ENCODE measurements at places on chromosomes 2 and 18.

- DNase-seq = no peak
Observed at GRCh38 chr2:165408186-165408585, 61.3 kb upstream of the CSRNP3 start.

GRCh38 chr2:223759569-223760430, 77.6 kb downstream of the AP1S3 start:
- DNase-seq = no peak

- DNase-seq = no peak
Observed at GRCh38 chr2:183267148-183267827, 143.0 kb downstream of the NUP35 start.

DNA sequence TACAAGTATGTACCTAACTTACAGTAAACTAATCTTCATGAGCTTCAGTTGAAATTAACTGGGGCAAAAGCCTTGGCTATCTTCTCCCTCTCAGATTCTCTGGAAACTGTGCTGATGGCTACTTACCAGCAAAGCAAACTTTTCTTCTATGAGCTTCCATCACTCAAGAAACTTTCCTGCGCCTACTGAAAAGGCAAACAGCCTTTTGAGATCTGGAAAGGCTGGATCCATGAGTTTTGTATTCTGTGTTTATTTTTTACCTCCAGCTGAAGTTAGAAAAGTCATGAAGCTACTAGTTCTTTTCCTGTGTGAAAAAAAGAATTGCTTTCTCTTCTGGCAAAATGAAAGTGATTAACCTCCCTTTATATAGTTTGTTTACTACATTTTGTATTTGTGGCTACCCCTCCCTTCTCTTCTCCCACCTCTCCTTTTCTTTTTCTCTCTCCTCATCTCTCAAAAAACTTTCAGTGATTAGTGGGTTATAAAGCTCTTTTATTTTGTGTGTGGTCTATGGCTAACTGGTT, 49.2 kb upstream of the RNF152 start:
- no peak for DNase-seq

DNA sequence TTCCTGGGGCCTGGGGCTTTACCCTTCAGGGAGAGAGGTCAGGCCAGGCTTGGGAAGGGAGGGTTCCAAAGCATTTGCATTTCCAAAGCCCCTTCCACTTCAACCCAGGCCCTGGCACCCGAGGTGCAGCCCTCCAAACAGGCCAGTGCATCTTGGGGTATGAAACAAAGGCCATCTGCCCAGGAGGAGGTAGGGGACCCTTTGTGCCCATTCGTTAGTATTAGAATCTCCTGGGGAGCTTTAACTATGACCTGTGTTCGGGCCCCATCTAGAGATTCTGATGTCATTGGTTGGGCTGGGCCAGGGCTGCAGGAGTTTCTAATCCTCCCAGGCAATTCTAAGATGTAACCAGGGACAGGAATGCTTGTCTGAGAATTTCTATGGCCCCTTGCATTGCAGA, 73.6 kb downstream of the CIB4 start:
- DNase-seq = no peak

GRCh38 chr2:207632575-207633493, 7.6 kb upstream of the METTL21A start:
- no peak for DNase-seq

GRCh38 chr2:241443486-241444223, 64.7 kb downstream of the STK25 start:
- no peak for DNase-seq

DNA sequence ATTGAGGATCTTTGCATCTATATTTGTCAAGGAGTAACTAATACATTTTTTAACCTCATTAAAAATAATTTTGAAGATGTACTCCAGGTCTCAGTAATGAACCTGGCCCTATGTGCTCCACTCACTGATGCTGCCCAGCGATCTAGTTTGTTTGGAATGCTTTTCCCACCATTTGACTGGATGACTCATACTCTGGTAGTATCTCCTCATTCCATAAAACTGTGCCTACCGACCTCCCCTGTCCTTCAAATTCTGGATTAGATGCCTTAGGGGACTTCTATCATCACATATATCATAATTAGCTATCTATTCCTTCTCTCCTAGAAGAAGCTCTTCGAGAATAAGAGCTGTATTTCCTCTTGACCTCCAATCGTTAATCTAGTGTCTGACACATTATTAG, 83.8 kb downstream of the FAM117B start:
- no peak for DNase-seq

- no peak for DNase-seq
Observed at GRCh38 chr2:16869711-16870110, 204.1 kb upstream of the CYRIA start.

DNA sequence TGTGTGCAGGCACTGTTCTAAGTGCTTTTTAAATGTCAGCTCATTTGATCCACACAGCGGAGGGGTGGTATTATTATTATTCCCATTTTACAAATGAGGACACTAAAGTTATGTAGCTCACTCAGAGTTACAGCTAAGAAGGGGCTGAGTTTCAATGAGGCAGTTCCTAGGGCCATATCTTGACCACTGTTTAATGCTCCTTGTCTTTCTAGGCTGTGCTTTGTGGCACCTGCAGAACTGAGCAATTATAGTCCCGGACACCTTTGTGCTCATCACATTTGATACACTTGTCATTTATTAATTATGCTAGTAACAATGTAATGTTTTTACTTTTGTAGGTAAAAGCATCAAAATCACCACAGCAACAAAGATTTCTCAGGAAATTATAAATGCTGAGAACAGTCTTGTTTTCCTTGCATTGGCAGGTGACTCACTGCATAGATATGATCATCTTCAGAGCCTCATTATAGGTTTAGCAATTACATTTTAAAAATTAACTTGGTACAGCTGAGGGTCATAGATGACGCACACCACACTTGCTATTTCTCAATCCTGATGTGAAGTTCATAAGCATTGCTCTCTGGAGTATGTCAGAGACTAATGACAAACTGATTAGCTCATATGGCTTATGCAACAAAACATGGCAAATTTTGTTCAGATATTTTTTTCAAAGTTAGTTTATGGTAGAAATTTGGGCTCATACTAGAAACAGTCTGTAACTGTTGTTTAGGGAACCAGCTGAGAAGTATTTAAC, 366.8 kb downstream of the TGIF1 start:
- DNase-seq = no peak

GRCh38 chr2:169116327-169116726, 47.0 kb downstream of the DHRS9 start:
- no peak for DNase-seq

GRCh38 chr2:27032495-27033252, at the start of gene TMEM214:
TMEM214 (plus strand) TSS chr2:27032965; CDS start chr2:27033016, 51 bp downstream.
- DNase-seq = peak; percentile 74

DNA sequence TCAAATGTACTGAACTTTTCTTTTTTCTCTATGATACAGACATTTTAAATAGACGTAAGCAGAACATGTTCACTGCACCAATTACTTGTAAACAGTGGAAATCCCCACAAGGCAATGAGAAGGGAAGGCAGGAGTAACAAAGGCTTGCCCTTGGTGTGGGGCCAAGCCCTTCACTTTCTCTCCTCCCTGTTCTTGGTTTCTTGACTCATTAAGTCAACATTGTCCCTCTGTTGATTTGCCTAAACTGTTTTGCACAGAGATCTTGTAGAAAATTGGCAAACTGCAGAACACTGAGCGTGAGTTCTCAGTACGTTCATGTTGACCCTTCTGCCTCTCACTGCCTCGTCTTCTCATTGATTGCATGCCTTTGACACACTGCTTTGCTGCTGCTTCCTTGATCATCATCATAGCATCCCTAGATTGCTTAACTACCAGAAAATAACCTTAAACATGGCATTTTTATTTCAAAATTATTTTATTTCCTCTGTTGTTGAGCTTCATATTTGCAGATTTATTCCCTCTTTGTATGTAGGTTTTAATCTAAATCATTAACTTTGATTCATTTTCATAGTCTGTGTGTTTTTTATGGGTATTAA, 257.7 kb downstream of the PTGR3 start:
- DNase-seq = no peak

DNA sequence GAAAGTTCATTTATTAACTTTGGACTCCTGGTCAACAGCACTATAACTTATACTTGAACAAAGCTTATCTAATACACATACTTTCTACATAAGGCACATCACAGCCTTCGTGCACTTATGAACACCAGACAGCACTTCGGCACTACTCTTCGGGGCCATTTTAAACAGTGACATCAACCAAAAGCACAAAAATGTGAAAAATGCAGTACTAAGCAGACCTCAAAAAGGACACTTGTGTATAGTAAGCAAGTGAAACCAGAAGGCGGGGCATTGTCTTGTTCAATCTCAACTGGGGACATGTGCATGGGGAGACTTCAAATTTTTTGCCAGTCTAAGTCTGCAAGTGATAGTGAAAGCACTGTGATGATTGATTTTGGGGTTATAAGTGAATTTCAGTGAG, 163.0 kb downstream of the NCKAP5 start:
- no peak for DNase-seq

DNA sequence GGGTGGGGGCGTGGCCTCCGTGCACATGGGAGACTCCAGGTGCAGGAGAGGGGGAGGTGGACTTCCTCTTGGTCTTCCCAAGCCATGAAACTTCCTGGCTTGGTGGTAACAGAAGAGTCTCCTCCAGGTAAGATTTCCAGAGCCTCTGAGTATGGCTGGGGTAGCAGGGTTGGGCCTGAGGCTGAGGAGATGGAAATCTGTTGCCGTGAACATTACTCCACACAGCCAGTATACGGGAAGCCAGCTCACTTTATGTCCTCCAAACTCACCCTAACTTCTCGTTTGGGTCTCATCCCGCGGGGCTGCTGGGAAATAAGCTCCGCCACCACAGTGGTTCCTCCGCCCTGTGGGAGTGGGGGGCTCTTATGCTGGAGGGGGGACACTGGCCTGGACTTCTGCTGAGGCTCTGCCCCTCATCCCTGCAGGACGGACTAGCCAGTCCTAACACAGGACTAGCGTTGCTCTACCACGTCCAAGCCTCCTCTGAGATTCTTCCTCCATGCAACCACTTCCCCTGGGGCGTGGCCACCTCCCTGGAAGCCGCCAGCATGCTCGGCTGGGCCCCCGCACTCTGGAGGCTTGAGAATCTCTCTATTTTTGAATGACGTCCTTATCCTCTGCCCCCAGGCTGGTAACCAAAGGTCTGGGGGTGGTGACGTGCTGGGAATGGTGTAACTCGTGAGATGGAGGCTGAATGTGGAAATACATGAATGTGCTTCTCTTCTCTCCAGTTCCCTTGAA, 777 bp upstream of the RAB17 start:
- DNase-seq = no peak

DNA sequence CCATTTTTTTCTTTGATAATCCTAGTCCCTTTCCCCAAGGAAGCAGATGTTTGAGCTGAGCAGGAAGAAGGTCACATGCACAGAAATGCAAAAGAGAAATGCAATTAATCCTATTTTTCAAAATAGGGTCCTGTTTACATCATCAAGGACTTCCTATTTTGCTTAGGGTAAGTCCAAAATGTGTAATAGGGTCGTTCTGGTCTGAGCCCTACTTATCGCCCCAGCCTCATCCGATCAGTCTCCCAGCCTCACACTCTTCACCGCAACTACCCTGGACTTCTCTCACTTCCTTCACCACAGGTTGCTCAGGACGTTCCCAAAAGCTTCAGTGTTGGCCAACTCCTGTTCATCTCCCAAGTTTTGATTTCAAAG, 32.8 kb downstream of the FOSL2 start:
- DNase-seq = no peak

DNA sequence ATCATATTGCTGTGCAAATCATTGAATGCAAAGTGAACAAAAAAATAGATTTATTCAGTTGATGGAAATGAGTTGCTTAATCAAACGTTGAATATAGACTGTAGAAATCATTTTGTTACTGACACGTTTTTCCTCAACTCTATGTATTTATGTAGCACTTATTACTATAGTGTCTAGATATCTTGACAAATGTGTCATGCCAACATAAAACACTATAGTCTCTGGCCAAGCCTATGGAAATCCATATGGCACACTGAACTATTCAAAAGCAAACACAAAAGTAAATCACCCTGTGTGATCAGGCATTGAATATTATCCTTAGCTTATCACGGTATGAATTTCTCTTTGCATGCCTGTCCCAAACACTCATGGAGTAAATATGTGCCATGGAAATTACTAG, 131.3 kb downstream of the ZNF804A start:
- no peak for DNase-seq

DNA sequence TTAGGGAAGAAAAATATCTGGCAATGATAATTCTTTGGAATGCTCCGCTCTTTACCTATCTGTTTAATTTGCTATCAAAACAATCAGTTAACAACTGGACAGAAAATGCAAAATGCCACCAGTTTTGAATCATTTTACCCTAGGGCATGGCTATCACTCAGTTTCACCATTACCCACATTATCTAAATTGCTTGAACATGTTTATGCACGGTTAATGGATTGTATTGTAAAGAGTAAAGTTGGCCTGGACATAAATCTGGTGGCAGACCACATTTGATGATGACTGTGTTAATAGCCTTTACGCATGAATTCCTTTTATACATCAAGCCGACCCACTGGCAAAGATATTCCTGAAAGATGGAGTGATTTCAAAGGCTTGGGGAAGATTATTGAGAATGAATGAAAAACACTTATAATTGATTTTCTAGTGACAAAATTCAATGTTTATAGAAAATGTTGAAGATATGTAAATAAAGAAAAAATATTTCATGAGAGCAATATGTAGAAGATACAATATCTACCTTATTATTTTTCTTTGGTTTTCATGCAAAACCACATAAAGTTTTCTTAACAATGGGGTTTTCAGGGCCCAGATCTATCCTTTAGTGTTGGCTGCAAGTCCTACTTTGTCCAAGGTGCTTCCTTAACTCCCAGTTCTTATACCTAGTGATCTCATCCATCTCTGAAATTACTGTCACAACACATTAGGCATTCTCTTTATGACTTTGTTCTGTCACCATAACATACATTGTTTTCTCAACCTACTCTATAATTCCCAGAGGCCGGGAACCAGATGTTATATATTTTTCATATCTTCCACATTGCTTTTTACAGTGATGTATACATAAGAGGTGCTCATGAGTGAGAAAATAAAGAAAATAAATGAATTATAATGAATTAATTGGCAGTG, 265.1 kb downstream of the RIT2 start:
- DNase-seq = peak; percentile 79

GRCh38 chr2:66198873-66199272, 236.1 kb upstream of the MEIS1 start:
- peak; percentile 46 for DNase-seq

GRCh38 chr2:200130762-200131166, 175.4 kb downstream of the MAIP1 start:
- peak; percentile 26 for DNase-seq

- no peak for DNase-seq
Observed at GRCh38 chr18:49214706-49215105, 245.7 kb downstream of the DYM start.

GRCh38 chr2:67289921-67290371, 107.2 kb upstream of the ETAA1 start:
- DNase-seq = no peak

- DNase-seq = no peak
Observed at GRCh38 chr2:68388772-68389171, 23.7 kb downstream of the PLEK start.

- DNase-seq = no peak
Observed at GRCh38 chr2:77232909-77233425, 289.2 kb downstream of the LRRTM4 start.

- no peak for DNase-seq
Observed at GRCh38 chr2:7007846-7008741, 90.9 kb downstream of the RNF144A start.

Data from NCI-H748 treated with DMSO at 0.1 percent for 48 hours (cell line).